ENCODE measurements at places on chromosomes 4 and X.

DNA sequence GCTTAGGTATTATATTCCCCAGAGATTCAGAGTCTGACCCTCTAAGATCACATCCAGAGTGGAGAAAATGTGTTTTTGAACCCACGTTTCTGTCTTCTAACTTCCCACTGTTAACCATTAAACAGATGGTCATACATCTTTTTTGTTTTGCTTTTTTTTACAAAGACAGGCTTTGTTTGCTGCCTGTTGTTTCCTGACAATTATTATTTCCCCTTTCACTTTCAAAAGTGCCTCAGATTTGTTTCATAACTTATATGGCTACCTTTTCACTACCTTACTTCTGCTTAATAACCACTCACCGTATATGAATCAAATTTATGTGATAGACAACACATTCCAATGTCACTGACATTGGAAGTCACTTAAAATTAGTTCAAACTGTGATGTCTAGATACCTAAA lies 142.2 kb downstream of the HS3ST1 start:
- DNase-seq = no peak

GRCh38 chr4:157978680-157979361 lies 194.0 kb downstream of the GASK1B start:
- peak; percentile 8 for DNase-seq

DNA sequence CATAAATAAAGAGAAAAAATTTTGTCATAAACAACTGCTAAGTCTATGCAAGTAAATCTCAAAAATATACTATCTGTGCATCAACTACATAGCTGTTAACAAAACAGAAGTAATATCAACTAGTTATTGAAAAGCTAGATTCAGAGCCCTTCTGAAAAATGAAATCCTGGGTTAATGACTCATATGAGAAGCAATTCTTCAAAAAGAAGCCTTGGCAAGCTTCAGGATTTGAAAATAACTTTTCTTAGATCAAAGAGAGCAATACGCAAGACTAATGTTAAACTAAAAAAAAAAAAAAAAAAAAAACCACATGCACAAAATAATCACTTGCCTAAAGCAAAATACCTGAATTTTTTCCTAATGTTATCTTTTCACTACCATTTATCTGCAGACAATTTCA lies 566.1 kb upstream of the BOD1L1 start:
- no peak for DNase-seq

GRCh38 chr4:3660928-3661515 lies 105.2 kb upstream of the ADRA2C start:
- no peak for DNase-seq

- DNase-seq = no peak
These were observed 21.1 kb downstream of the NOP14 start for GRCh38 chr4:2942037-2942531.

- DNase-seq = no peak
These were observed 48.6 kb upstream of the NAP1L5 start for GRCh38 chr4:88746206-88746605.

- DNase-seq = no peak
These were observed 133.8 kb downstream of the AFF1 start for GRCh38 chr4:87068583-87069021.

- no peak for DNase-seq
These were observed 590.3 kb downstream of the PACRGL start for GRCh38 chr4:21290562-21290961.

DNA sequence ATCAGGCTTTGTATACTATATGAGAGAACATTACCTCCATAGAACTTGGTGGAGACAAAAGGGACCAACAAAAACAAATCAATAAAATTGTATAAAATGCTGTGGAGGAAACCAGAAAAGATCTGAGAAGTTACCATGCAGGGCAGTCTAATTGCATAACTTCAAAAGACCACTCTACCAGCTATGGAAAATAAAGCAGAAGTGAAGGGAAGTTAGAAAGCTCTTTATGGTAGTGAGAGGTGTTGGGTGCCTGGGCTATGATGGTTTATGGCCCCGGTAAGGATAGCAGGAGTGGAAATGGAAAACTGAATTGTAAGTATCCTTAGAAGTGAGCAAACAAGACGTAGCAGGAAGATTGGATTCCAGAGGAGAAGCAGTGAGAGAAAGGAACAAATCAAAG lies 3.1 kb downstream of the TMEM184C start:
- no peak for DNase-seq

DNA sequence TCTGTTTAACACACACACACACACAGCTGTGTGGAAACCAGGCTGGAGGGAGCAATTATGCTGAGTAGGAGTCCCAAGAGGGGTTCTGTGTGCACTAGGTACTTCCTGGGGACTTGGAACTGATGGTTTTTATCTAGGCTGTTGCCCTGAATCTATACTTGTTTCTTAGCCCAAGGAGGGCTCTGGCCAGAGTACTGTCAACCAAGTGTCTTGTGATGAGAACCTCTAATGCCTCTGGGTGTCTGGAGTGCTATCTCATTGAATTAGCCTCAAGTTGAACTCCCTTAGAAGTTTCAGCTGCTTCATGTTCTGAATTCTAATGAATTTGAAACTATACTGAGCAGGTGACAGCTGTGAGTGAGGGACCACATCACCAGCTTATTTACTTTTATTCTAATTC lies 16.6 kb downstream of the ARHGAP24 start:
- no peak for DNase-seq

GRCh38 chr4:98485816-98486345 lies 172.5 kb downstream of the TSPAN5 start:
- DNase-seq = no peak

GRCh38 chr4:155889031-155889793 lies 14.3 kb upstream of the TDO2 start:
- no peak for DNase-seq

DNA sequence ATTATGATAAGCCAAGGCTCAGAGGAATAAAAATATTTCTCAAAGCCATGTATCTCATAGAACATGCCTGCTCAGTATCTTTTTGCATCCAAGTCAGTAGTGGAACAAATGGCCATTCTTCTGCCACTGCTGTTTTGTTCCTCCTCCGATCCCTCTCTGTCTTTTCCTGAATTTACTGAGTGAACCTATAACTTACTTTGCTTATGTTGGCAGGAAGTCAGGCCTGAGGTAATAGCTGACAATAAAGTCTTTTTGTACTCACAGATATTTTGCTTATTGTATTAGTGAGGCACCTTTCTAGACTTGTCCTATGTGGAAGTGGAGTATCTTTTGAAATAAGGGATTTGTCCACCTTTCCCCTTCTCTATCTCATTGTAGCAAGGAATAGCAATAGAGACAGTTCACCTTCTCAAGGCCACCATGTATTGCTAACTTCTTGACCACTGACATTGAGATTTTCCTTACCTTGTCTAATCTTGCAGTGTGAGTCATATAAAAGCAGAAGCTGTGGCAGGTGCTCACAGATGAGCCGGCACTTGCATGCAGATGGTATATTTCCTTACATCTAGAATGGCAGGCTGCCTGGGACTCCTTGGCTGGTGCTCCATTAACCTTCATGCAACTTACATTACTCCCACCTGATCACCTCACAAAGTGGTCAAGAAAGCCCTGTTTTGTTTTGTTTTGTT lies 68.2 kb downstream of the AGTR2 start:
- no peak for DNase-seq

DNA sequence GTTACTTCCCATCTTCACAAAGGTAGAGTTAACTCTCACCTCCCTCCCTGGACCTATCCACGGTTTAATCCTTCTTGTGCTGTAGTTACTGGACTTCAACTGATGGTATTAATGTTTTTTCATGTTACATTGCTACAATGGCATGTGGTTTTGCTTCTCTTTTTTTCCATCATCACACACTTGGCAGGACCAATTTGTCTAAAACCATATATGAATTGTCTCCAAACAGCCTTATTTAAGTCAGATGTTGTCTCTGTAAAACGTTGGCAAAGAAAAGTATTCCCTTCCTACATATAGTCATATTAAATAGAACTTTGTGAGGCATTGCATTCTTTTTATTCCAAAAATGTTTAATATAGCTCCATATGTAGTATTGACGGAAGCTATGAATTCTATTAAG lies 15.5 kb downstream of the PRRG1 start:
- no peak for DNase-seq

DNA sequence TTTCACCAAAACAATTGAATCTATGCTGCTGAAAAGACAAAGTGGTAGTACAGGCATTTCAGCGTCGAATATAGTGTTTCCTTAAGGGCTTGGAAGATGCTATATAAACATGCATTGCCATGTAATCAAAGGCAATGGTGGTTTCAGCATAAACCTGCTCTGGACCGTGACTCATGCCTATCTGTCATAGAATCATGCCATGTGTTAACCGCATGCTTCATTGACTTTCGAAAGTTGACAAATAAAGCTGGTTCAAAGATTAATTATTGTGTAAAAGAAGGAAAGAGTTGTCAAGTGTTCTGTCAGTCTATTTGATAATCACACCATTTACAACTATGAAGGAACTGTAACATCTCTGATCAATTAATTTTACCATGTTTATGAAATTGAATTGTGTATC lies 83.2 kb downstream of the FUNDC1 start:
- DNase-seq = no peak

- no peak for DNase-seq
These were observed 54.5 kb downstream of the LDB2 start for GRCh38 chr4:16843831-16844508.

DNA sequence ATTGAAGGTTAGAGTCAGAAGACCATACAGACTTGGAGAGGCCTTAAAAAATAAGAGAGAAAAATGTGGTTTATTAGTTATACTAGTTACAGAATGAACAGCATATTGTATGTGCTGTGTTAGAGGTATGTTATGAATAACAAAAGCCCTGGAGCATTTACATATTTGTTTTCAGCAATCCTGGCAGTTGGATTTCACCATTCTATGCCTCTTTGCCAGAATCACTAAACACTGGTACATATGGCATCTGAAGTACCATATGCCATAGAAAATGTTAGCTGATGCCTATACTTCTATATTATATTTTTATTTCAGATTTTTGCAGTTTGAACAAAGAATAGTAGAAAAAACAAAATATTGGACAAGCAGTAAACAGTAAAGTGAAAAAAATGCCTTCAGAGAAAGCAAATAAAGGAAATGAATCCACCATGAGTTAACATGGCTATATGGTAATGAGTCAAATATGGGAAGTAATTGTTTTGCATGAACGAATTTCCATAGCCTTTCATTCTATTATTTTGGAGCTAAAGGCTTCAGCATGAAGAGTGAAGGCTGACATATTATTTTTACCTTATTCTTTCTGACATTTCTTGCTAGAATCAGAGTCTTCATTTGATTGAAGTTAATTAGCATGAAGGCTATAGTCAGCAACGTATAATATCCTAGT lies 41.9 kb upstream of the PRDM8 start:
- DNase-seq = no peak

DNA sequence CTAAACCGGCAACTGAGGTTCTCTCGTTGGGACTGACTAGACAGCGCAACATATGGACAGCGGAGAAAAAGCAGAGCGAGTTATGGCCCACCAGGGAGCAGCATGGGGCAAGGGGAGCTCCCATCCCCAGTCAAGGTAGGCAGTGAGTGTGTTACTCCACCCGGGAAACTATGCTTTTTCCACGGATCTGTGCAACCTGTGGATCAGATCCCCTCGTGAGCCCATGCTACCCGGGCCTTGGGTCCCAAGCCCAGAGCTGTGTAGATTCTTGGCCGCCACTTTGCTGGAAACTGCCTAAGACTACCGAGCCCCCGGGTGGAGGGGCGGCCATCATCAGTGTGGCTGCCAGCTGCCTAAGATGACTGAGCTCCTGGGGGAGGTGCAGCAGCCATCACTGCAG lies 140.9 kb downstream of the PAPSS1 start:
- no peak for DNase-seq

DNA sequence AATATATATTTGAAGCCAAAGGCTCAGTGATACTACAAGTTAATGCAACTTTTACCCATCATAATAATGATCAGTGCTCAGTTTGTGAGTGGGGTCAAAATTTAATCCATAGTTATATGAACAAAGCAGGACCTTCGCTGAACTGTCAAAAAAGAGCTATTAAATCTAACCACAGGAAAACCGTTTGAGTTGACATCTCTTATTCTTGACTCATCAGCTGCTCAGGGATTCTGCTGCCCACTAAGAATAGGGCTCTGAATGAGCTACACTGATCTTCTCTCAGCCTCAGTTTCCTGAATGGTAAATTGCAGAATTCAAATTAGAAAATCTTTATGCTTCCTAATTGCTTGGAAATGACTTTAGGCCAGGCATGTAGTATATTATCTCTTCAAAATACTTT lies 44.9 kb upstream of the NAP1L5 start:
- no peak for DNase-seq

GRCh38 chrX:78693012-78693411 lies 33.9 kb upstream of the RTL3 start:
- no peak for DNase-seq

DNA sequence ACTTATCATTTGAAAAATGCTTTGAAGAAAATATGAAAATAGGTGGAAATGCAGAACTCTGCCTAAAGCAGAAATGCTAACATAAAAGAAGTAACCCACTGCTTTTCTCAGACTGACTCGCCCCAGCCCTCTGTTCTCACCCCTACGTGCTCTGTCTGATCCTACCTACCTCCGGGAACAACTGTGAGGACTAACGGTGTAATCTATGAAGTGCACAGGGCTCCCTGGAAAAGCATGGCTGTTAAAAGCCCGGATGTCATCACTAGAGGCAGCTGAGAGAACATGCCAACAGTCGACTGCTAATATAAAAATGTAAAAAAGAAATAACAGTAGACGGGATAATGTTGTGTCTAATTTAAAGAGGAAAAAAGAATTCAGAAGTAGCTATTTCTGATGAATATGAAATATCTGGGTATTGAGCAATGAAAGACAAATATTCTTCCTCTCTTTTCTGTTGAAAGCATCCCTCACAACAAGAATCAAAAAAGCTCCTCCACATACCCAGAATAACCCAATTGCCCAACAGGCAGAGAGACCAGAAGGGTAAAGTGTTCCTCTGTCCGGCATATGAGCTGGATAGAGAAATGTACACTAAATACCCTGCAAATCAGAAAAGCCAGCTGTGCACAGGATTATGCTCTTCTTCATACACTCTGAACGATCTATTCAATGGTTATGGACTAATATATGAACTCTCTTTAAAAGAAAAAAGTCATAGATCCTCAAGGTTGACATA lies 130.7 kb downstream of the TSPAN5 start:
- DNase-seq = no peak

DNA sequence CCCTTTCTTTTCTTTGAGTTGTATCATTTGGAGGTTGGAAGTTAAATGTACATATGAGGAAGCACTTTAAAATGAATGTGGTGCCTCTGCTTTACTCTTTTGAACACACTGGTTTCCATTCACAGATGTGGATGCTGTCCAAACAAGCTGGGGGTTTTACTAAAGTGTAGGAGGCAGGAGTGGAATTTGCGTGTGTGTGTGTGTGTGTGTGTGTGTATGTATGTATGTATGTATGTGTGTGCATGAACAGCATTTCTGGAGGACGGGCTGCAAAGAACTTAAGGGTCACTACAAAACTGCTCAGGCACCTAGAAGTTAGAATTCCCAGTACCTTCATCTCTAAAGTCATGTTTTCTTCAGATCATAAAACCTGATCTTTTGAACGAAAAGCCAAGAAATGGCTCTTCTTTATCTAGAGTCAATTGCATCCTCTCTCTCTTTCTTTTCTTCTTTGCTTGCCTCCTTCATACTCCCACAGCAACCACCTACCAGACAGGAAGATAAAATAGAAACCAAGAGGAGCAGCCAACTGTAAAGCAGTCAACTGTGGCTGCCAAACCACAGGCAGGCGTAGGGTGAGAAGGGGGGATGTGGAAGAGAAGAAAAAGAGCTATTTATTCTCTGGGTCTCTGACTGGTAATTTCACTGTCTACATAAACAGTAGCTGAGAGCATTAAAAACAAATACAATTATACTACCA lies 177.0 kb upstream of the RASGEF1B start:
- no peak for DNase-seq
